Stimulated activated CD4-positive, alpha-beta T cell treated with anti-CD3 and anti-CD28 coated beads, Interleukin-15, amount 100 ng/mL, for 1 hour (primary cell): ENCODE measurements at places on chromosomes 12 and 14.

DNA sequence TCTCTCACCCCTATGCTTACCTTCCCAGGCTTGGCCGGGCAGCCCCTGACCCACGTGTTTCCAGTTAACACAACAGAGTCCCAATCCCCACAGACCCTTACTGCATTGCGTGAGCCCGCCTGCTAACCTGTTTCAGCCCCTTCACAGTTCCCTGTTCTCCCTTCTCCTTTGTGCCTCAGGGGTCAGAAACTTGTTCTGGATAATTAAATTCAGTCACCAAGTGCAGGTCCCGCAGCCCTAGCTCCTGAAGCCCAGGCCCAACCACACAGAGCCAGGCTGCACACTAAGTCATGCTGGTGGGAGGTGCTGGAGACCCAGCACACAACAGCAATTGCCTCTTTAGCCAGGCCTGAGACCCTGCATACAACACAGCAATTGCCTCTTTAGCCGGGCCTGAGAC is 9.6 kb downstream of the ISM2 start:
- no peak for DNase-seq

DNA sequence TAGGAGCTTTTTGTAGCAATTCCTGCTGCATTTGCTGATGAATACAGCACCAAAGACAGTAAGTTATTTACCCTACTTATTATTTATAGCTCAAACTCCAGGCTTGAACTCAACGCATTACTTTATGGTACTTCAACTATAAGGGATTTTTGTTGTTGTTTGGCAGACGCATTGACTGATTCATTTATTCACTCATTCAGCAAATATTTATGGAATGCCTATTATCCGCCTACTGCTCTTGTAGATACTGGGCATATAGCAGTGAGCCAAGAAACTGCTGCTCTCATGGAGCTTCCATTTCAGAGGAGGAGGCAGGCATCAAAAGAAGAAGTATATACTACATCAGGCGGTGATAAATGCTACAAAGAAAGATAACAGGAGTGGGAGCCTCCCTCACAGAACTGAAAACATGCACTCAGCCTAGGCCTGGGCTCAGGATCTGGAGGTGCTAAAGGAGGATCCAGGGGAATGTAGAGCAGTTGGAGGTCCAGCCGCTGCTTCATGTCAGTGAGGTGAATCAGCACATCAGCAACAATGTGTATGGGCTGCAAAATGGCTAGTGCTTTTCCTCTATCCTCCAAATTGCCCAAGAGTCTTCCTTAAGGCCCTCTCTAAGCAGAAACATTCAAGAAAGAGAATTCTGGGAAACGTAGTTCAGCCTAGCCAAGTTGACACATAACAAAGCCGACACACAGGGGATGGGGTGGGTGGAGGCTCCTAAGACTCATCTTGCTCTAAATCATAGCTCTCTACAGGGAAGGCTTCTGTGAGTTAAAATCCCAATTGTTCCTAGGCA is 157.5 kb downstream of the NRXN3 start:
- DNase-seq = no peak

DNA sequence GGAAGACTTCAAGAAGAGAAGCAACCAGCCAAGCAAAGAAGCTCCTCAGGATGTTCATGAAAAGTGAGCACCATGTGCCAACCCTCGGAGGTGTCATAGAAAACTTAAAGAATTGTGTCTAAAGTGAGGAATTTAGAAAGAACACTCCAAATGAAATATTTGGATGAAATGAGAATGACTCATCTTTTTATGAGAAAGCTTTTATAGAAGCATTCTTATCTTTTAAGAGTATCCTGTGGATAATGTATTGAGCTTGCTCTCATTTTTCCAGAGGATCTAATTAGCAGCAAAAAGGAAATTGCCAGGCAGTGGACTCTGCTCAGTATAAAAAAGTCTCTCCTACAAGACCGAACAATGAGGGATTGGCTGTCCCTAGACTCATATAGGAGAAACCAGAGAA is 454.9 kb downstream of the LRIG3 start:
- no peak for DNase-seq

DNA sequence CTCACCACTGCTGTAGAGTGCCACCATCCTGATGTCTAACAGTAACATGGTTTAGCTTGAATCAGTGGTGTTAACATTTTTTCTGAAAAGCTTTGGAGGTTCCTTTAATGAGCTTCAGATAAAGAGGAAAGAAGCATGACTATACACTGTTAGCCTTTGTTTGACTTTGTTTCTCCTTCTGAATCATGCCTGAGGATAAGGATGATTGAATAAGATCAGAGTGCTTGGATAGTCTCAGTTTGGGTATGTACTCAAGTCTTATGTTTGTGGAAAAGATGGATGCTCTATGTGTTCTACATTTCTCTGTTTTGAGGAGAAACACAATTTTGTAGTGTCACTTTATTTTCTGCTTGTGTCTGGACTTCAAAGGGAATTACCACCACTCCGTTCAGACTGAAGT is 42.0 kb downstream of the GPATCH2L start:
- no peak for DNase-seq

DNA sequence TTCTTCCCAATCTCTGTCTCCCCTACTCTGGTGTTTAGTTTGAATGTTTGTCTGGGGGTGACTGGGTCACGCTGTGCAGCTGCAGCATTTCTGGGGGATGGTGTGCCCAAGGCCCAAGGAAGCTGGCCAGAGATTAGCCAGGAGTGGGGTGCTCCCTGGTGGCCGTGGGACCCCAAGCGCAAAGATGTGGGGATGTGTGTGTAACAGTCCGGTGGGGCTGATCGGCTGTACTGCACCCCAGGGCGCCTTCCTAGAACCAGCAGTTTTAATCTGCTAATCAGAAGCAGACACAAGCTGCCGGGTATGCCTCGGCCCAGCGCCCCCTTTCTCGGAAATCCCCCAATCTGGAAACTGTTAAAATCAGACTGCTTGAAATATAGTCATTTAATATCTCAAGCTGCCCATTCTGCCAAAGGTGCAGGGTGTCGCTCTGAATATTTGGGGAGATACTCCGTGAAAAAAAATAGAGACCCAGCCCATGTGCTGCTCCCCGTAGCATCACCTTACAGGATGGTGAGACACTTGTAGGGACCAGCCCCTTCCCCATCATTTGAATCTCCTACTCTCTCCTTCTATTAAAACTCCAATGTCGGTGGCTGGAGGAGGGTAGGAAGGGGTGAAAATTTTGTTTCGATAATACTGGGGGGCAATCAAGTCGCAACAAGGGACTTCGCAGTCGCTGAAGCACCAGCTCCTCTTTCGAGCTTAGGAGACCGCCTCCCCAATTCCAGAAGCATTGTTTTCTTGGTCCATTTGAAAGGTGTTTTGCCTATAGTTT is 4.3 kb downstream of the HOXC9 start:
- no peak for DNase-seq

- no peak for DNase-seq
These were observed 1.1 kb upstream of the RFX4 start for GRCh38 chr12:106581543-106582248.

GRCh38 chr12:85029456-85029855 is 6.6 kb downstream of the TSPAN19 start:
- DNase-seq = no peak

DNA sequence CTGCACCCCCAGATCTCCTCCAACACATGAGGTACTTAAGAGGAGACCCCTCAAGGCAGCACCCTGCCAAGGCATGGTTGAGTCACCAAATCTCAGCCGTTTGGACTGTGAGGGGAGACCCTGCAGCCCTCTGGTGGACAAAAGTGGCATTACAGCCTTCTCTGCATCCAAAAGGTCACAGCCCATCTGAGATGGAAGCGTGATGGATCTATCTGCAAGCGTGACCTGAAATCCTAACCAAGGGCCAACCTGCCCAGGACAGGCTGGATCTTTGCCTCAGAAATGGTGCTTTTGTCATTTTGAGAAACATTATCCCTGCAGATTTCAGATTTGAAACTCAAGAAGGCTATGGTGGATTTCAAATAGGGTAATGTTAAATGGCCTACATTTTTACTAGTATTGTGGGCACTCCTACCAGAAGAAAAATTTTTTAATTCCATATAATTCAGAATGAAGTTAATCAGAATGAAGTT is 23.7 kb upstream of the DHRS4 start:
- DNase-seq = peak; percentile 59

DNA sequence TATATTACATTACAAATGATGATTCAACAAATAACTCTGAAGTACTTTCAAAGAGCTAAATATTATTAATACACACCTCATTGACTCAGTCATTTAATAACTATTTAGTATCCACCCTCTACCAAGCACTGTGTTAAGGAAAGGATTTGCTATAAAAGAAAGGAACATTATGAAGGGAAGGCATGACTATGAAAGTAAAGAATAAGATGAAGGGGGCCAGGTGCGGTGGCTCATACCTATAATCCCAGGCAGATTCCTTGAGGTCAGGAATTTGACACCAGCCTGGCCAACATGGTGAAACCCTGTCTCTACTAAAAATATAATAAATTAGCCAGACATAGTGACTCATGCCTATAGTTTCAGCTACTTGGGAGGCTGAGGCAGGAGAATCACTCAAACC is 107.9 kb downstream of the PLCZ1 start:
- DNase-seq = no peak

GRCh38 chr14:91417983-91418386 is 365 bp upstream of the CCDC88C start:
- DNase-seq = no peak

DNA sequence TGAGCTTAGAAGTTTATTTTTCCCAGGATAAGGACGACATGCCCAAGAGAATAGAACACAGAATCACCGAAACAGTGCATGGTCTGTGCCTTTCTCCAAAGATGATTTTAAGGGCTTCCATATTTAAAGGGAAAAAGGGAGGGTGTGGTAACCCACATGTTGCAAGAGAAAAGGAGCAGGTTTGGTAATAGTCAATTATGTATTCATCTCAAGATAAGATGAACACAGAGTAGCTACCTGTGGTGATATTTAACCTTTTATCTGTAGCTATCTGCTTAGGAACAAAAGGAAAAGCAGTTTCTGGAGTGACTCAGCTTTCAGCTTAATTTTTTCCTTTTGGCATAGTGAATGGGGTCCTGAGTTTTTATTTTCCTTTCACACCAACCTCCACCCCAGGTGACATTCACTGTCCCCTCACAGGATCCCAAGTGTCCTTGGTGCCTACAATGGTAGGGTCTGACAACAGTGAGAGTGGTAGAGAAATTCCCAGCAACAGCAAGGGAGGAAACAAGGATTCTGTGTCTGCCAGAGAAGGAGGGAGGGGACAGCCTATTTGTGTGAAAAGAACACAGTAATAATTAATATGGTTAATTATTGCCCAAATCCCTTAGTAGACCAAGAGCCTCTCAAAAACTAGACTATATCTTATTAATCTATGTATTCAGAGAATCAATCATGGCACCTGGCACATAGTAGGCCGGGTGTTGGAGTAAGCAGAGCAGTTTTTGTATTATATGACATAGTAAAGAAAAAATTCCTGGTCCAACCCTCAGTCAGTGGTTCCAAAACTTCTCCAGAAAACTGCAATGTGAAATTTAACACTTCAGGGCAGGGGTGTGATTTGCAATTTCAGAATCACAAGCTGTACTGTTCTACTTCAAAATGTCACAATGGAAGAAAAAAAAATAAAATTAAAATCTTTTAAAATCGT is 154.5 kb downstream of the PHLDA1 start:
- DNase-seq = no peak

- DNase-seq = no peak
These were observed 238.7 kb downstream of the AKAP6 start for GRCh38 chr14:32567543-32568384.

DNA sequence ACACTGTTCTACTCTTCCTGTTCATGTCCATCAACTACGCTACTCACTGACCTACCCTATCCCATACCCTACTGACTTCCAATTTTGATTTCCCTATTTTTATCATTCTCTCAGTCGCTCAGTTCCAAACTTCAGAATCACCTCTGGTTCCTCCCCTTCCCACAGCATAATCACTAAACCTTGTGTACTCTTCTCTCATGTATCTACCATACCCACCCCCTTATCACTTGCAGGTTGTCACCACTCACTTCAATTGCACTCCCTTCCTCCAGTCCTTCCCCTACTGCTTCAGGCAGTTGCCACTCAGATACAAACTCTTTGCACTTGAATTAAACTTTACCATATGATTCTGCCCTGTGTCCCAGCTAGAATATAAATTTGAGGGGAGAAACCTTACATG is 6.3 kb downstream of the RACGAP1 start:
- no peak for DNase-seq

- DNase-seq = no peak
These were observed 54.7 kb downstream of the ASCL1 start for GRCh38 chr12:103011974-103012763.

DNA sequence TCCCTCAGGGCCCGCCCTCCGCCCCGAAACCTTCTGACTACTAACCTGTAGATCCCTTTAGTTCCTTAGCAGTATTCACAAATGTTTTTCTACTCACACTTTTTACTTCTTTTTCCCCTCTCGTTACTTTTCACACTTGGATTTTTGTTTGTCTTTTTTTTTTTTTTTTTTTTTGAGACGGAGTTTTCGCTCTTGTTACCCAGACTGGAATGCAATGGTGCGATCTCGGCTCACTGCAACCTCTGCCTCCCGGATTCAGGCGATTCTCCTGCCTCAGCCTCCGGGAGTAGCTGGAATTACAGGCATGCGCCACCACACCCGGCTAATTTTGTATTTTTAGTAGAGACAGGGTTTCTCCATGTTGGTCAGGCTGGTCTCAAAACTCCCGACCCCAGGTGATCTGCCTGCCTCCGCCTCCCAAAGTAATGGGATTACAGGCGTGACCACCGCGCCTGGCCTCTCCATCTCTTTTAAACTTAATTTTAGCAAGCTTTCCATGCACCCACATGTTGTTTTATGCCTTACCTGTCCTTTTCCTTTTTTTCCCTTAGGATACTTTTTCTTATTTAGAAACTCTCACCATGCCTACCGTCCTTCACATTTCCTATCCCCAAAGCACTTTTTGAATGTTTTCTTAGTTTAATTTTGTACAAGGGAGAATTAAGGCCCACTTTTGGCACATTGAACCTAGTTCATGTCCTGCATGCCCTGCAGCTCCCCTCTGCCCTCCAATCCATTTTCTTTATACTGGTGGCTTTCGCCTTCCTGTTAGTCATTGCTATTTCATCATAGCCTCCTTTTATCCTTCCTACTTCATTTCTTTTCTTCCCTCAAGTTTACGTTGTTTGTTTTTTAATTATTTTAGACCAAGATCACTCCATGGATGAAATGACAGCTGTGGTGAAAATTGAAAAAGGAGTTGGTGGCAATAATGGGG is 1.1 kb downstream of the SP1 start:
- no peak for DNase-seq

DNA sequence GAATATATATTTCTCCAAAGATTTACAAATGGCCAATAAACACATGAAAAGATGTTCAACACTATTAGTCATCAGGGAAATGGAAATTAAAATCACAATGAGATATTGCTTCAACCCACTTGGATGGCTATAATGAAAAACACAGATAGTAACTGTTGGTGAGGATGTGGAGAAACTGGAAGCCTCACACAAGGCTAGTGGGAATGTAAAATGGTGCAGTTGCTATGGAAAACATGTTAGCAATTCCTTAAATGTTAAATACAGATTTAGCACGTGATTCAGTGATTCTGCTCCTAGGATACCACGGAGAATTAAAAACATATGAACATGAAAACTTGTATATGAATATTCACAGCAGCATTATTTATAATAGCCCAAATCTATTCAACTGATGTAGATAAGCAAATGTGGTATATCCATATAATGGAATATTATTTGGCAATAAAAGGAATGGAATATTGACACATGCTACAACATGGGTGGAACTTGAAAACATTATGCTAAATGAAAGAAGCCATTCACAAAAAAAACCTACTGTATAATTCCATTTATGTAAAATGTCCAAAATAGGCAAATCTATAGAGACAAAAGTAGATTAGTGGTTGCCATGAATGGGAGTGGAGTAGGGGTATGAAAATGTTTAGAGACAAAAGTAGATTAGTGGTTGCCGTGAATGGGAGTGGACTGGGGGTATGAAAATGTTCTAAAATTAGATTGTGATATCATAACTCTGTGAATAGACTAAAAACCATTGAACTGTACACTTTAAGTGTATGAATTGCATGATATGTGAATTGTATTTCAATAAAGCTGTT is 227.1 kb upstream of the DDHD1 start:
- no peak for DNase-seq
